Central memory CD4-positive, alpha-beta T cell (primary cell): ENCODE measurements at places on chromosomes 1 and 21.

DNA sequence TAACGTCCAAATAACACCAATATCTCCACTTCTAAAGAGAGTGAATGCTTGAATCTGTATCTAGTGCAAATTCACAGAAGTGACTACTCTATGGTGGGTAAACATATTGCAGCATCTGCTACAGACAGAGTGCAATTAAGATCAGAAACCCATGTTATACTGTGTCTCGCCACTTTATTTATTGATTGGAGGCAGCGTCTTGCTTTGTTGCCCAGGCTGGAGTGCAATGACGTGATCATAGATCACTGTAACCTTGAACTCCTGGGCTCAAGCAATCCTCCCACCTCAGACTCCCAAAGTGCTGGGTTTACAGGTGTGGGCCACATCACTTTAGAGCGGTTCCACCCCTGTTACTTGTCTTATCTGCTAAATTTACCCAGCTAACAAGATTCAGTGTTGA, 57.0 kb downstream of the HLCS start:
- DNase-seq = no peak

GRCh38 chr1:8438489-8438888, 120.6 kb downstream of the SLC45A1 start:
- no peak for DNase-seq

DNA sequence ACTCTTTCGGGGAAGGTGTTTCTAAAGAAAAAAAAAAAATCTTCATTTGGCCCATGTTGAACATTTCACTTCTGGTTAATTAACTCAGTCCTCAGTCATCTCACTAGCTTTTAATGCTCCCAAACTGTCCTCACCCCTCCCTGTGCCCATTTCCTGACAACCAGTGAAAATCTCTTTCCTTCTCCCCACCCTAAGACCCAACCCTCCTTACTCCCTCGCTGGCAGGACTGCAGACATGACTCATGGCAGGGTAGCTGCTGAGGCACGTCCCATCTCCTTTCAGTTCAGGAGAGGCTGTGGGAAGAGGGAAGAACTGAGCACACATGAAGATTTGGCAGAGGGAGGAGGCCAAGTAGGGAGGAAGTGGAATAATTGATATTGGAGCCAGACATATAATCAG, 12.6 kb downstream of the PKP1 start:
- no peak for DNase-seq

DNA sequence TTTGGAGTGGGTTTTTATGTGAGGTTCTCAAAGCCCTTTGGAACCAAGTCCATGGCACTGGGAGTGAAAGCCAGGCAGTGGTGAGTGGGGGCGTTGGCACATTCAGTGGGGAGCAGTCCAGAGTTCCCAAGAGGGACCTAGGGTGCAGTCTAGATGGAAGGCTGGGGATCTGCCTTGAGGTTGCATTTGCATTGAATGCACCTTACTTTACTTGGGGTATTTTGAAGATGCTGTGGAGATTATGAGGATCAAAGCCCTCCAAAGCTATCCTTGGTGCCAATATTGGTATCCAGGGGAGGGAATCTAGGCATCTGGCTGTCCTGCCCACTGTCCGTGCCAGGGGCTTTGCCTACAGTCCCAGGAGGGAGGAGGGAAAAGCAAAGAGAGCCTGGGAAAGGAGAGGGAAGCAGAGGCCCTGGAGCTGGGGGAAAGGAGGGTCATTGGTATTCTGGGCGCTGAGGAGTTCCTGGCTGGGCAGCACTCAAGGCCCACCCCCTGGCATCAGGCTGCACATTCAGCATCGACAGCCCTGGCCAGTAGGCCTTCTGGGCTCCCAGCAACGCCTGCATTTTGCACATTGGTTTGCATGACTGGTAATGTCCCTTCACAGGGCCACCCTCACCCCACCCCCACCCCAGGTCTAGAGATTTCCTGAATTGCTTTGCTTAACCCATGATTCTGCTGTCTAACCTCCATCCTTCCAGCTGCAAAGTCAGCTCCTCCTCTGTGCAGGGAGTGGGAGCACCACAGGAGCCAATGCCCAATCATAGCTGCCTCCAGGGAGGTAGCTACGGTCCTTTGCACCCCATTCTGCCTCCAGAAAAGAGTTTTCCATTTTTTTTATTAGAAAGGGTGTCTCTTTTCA, 843 bp upstream of the BCAN start:
- DNase-seq = no peak

DNA sequence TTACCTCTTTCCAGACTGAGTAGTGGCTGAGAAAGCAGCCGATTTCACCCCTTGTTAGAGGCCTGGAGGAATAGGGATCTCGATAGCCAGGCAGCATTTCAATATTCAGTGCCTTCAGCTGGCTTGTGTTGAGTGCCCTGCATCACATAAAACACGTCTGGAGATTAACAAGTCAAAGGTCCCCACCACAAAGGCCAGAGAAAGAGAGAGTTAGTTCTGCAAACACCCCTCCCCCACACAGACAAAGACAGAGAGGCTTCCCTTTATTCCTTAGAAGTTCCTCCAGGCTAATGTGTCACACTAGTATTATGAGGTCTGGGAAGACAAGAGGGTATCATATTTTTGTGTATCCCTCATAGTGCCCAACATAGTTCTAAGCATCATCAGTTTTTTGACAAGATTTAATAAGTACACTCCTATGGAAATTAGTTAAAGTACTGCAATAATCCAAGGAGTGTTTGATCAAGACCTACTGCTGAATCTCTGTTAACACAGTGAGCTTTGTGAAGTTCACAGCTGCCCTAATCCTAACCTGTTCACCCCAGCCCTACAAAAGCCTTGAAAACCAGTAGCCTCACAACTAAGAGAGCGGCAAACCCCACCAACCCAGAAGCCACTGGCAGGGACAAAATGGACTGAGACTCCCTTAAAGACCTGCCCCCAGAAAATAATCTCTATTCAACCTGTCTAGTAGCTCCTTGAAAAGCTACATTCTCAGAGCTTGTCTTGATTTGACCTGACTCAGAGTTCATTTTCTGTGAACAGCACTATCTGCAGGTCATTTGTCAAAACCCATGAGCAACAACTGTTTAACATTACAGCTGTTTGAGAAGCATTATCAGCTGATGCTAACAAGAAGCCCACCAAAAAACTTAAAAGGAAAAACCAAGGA, 91.9 kb downstream of the COLGALT2 start:
- DNase-seq = no peak

DNA sequence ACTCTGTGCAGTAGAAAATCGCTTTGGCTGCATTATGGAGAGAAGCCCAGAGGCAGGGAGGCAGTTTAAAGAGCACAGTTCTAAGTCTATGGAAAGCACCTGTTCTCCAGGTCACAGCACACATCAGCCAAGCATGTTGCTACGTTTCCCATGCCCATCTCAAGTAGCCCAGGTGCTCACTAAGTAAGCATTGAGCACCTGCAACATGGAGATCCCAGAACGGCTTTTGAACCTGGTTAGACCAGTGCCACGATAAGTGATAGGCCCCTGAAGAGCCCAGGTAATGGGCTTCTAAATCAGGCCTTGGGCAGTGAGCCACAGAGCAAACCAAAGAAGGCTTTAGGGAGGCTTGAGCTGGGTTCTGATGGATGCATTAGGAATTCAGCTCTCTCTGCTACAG, 186.2 kb downstream of the C1orf94 start:
- no peak for DNase-seq

DNA sequence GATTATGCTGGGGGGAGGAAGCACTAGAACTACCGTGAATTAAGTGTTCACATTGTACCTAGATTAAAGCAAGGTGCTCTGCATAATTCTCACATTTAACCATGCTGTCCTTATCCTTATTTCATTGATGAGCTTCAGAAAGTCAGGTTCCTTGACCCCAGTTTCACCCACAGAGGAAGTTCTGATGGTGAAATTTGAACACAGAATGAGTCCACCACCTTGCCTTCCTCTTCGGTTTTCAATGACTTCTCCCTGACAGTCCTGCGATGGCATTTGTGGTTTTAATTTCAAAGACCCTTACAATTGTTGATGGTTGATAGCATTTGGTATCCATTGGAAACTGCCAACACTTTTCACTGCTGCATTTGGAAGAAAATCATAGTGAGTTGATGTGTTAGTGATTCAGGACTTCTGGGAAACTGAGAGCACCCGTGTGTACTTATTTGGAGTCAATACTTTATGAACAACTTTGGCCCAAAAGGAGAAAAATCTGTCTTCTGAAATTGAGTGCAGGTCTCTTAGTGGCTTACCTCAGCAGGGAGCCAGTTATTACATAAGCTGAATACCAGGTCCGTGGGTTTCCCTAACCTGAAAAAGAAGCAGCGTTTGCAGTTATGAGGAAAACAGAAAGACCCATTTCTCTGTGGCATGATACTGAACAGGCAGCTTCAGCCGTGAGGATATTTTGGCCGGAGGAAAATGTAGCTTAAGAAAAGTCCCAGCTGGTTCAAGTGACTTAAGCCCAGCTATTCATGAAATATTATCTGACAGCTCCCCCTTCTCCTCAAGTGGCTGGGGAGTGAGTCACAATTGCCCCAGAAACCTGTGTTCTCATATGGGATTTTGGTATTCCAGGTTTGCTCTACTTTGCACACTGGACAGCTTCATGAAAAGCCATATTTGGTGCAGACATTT, 47.5 kb downstream of the ROR1 start:
- DNase-seq = no peak

- DNase-seq = no peak
Observed at GRCh38 chr1:29581256-29581655, 344.9 kb downstream of the PTPRU start.

DNA sequence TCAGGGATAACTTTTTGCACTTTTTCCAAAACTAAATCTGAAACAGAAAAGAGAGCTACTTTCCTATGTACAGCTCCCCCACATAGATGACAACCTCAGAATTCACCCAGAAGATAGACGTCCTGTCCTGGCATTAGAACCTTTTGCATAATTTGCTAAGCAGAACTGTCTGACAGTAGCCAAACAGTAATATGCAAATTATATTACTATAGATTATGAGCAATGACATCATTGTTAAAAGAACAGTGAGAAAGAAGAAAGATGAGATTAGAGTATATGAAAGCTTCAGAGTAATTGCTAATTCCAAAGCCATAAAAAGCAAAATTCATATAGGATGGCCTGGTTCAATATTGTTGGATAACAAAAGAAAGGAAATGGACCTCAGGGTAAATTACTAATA, 43.7 kb downstream of the SLC44A5 start:
- no peak for DNase-seq

DNA sequence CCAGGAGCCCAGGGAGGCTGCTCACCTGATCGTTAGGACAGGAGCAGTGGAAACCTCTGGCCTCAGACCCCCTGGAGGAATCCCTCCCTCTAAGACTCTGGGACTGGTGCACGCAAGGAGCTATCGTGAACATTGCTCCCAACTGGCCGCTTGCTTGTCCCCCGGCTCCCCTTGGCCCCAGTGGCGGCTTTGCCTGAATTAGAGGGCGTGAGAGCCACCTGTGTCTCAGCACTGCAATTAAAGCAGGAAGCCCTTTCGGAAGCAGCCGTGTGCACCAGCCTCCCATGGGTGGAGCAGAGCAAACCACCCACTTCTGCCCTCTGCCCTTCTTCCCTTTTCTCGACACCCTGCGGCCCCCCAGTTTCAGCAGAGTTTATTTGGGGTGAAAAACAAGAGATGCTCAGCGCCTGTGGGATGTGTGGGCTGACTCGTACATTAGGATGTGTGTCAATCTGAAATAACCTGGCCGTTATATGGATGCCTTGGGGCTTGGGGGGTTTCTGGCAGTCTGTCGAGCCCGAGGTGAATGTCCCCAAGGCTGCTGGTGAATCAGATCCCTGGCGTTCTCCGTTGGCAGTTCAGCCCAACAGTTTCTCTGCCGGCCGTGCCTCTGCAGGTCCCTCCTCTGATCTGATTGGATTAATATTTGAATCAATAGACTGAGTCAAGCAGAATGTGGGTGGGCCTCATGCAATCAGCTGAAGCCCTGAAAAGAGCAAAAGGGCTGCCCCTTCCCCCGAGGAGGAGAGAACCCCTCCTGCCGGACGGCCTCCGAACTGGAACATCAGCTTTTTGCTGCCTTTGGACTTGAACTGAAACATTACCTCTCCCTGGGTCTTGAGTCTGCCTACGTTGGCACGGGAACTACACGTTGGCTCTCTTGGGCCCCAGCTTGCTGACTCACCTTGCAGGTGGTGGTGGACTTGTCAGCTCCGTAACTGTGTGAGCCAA, 7.3 kb upstream of the UMODL1 start:
- peak; percentile 60 for DNase-seq

DNA sequence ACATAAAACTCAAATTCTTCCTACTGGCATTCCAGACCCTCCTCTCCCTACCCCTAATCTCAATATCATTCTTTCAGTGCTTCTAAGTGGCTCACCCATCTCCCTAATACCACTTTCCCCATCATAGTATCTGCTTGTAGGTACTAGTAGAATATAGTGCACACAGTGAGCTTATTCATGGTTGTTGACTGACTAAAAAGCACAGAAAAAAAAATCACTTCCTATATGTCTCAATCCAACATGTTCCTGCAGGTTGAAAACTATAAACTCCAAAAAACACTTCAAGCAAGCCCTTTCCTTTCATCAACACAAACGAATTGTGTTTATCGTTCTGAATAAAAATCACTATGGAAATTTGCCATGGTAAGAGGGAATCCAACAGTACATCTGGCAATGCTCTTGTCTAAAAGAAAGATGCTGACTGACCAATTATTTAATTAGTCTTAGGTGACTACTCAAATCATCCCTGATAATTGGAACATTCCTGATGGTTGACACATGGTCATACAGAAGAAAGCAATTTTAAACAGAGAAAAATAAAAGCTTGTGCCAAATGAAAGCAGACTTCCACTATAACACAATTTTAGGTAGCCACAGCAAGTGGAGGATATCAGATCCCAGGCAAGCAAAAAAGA, 87.1 kb downstream of the NDUFS5 start:
- no peak for DNase-seq

- no peak for DNase-seq
Observed at GRCh38 chr21:31335957-31336738, 7.9 kb downstream of the TIAM1 start.

- DNase-seq = no peak
Observed at GRCh38 chr1:80731241-80731894, 1069.4 kb upstream of the ADGRL2 start.

GRCh38 chr1:166489670-166490436, 323.1 kb upstream of the FAM78B start:
- DNase-seq = peak; percentile 55

DNA sequence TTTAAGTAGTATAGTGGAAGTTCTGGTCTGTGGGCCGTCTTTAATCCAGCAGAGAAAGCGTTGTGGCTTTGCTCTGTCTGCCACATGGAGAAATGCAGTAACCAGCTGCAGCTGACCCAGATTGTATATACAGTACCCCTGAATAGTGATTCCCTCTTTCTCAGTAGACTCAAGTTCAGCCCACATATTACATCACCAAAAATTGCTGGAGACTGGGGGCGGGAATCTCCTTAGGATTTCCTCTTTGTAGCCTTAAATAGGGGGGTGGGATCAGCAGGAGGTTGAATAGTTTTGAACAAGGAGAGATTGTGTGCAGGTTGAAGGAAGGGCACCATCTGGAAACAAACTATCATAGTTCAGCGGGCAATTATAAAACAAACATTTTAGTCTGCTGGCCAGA, at the start of gene ANGPTL1:
TSS of gene ANGPTL1 (minus strand) at position 134 of the 400 bp plus-strand sequence. CDS start 5,301 bp downstream, outside the sequence.
- no peak for DNase-seq
